ENCODE measurements at places on chromosomes 5 and 9.

GRCh38 chr5:56974241-56974640, 22.3 kb upstream of the MIER3 start:
- no peak for DNase-seq

GRCh38 chr5:148912146-148912545, 85.7 kb downstream of the ADRB2 start:
- no peak for DNase-seq

DNA sequence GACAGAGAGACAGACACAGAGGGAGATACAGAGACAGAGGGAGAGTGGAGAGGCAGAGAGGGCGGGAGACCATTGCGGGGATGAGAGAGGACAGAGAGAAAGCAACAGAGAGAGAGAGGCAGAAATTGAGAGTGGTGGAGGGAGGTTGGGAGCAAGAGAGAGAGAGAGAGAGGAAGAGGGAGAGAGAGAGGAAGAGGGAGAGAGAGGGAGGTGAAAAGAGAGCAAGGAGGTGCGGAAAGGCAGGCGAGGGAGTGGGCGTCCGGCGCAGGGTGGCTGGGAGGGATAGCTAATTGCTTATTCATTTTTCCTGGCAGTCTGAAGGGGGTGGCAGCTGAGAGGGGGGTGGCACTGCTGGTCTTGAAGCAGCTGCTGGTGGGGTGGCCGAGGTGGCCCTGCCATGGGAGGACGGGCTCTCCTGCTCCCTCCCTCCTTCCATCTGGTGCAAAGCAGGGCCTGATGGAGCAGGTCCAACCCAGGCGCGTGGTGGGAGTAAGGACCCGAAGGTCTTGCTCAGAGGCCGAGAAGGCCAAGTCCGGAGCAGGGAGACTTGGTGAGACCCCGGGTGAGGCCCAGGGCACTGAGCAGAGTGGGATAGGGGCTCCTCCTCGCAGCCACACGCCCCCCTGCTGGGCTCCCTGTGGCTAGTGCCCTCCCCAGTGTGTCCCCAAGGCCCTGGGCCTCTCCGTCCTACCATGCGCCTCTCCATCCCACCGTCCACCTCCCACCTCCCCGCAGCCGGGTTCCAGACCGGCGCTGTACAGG, 25.3 kb upstream of the RNU6ATAC start:
- no peak for DNase-seq

DNA sequence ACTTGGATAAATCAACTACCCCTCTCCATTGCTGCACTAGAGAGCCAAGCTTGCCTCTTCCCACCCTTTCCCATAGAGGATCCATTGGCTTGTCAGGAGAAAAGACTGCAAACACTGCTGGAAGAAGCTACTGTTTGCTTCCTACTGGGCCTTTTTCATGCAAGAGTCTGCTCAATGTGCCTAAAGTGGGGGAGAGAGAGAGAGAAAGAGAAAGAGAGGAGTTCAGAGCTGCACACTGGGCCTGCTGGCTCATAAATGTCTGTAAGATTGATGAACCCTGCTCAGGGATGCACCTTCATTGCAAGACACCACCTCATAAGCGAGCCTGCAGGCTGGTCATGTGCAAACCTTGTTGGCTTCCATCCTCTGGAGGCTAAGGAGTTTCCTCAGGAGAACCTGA, 269.4 kb downstream of the ZNF608 start:
- DNase-seq = no peak

DNA sequence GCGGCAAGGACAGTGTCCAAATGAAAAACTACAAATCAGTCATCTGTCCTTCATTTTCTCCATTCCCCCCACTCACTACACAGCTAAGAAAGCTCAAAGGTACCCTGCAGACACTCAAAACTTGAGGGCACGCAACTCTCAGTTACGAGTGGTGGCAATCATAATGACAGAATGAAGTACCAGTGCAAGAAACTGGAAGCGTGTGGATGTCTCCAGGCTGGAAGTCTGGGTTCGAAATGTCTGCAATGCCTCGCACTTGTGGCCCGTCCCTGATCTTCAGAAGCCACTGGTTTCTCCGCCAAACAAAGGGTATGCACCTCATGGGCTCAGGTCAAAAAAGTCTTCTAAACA, 597 bp upstream of the CENPH start:
- no peak for DNase-seq

GRCh38 chr5:18745988-18746615, 1111.8 kb downstream of the TAF11L14 start:
- peak; percentile 31 for DNase-seq

DNA sequence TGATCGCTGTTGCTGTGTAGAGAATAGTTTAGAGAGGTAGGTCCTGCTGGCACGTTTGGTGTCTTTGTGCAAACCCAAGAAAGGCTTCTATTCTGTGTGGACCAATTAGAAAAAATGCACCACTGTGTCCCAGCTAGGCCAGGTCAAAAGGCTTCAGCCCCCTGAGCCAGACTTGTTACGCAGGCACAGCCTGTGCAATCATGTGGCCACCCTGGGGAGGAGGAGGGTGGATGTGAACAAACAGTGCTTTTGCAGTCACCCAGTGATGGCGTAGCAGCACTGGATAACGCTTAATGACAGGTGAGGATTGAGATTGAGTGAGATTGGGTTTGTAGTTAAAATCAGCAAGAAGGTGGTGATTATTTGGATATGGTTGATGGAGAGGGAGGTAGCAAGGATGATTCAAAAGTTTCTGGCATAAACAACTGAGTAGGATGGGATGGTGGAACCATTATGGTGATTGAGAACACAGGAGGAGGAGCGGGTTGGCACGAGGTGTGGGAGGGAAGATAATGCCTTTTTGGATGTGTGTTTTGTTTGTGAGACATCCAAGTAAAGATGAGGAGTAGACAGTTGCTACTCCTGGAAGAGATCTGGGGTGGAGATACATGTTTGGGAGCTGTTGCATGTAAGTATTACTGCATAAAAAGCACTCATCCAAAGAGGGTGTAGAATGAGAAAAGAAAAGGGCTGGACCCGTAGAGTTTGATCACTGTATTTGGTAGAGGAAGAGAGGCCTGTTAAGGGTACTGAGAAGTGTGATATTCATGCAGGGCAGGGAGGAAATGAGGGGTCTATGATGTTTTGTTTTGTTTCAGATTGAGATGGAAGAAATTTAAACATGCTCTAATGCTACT, 6.7 kb downstream of the GCNT1 start:
- DNase-seq = no peak

DNA sequence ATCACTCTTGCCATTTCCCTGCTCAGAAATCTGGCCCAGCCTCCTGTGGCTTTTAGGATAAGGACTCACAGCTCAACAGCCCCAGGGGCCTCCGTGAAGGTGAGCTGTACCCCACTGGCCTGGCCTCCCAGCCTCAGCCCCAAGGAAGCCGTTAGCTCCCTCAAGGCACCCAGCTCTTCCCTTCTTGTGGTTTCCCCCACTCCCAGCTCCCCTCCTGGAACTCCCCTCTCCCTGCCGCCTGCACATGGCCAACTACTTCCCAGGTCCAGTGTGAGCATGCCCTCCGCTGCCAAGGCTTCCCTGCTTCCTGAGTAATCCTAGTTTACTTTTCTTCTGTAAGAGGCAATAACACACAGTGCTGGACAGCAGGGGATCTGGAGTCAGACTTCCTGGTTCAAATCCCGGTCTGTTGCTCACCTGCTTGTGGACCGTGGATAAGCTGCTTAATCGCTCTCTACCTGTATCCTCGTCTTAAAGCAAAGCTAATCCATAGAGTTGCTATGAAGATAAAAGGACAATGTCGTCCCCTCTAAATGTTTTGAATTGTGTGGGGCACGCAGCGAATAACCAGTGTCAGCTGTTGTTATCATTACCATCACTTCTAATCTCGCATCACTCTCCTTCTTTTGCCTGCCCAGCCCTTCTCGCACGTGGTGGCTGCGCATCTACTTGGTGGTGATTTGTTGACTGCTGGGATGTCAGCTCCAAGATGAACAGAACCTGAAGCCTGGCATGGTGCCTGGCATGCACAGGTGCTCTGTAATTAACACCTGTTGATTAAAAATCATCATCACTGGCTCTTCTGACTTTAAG, 86.6 kb downstream of the C5orf15 start:
- DNase-seq = no peak

- no peak for DNase-seq
These were observed 35.0 kb upstream of the HMHB1 start for GRCh38 chr5:143776951-143777350.

- no peak for DNase-seq
These were observed 9.1 kb upstream of the IRF1 start for GRCh38 chr5:132499440-132500243.

- peak; percentile 35 for DNase-seq
These were observed 40.4 kb upstream of the SYNPO start for GRCh38 chr5:150599917-150600511.

- DNase-seq = no peak
These were observed 226.9 kb downstream of the MAN2A1 start for GRCh38 chr5:109916481-109917153.

GRCh38 chr5:126808521-126808988, 31.6 kb downstream of the LMNB1 start:
- DNase-seq = no peak

DNA sequence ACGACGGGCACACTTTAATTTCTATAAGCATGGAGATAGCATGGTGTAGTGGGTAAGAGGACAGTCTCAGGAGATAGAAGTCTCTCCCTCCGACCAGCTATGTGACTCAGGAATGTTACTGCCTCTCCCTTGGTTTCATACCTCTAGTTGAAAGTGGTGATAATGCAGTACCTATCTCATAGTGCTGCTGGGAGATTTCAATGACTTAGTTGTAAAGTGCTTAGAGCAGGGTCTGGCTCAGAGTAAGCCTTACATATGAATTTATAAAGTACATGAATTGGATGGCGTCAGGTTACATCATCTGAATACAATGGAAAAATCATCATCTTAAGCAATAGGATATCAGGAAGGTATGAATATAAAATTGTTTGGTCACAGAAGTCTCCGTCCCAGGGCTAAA, 952.8 kb upstream of the EDIL3 start:
- no peak for DNase-seq

DNA sequence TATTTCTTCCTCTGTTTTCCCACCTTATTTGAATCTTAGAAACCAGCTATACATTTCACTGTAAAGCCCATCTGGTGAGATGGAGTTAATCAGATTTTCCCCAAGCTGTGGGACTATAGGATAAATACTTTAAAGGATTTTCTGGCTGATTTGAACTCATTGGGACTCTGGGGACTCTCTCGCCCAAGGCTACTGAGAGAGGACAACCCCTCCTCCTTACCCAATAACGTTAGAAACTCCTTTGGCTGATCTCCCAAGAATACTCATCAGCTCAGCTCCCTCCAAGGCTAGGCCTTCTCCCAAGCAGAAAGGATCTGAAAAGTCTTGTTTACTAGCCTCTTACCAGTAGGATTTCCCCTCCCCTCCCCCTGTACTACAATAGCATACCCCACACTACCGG, 1.5 kb upstream of the GLRA1 start:
- DNase-seq = no peak

GRCh38 chr5:110562191-110562590, 164.3 kb downstream of the TMEM232 start:
- DNase-seq = no peak

DNA sequence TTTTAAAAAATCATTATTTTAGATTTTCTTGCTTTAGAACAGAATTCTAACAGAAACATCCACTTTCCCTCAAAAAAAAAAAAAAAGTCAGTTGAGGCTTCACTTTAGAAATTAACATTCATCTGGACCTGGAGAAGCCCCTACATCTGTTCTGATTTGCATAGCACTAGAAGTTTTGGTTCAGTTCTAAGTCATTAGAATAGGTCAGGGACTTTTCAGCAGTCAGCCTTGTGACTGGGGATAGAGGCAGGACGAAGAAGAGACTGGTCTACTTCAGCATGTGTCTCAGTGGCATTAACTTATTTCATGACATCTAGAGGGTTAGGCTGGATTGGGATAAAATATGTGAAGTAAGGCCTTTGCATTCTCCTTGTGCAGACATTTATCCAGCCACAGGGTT, 215.8 kb upstream of the DAB2 start:
- no peak for DNase-seq

DNA sequence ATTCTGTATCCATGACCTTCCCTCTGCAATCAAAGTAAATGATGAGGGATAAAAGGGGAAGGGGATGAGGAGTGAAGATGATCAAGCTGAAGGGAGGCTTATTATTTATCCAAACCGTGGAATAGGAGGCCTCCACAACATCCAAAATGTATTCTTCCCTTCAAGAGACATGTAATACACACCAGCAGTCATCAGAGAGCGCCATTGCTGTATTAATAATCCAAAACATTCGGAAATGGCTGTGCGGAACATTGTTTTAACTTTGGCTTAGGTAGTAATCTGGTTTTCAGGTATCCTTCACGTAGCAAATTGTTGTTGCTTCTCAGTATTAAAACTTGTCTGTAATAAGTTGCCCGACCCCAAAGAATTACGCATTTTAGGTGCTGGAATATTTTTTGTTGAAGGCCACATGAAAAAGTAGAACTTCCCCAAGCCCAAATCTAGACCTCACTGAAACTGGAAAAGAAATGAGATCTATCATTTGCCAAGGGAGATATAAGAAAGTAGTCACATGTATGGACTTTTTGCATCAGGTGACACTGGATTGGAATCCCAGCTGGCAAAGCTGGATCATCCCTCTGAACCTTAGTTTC, 2.6 kb upstream of the BOD1 start:
- no peak for DNase-seq

DNA sequence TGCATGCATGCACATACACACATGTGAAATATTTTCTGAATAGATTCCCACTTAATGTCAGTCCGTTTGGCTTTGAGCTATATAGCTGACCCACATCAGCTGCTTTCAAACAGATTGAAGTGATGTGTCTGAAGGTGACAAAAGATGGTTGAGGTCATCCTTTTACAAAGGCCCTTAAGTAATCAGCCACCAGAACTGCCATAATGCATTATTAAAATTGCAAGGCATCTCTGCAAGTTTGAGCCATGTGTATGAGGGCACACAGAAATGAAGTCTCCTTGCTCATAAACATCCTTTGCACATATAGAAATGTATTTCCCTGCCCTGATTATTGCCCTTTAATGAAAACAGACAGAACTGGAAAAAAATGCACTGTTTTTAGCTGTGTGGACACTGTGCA, 1043.0 kb upstream of the C9orf72 start:
- DNase-seq = no peak

DNA sequence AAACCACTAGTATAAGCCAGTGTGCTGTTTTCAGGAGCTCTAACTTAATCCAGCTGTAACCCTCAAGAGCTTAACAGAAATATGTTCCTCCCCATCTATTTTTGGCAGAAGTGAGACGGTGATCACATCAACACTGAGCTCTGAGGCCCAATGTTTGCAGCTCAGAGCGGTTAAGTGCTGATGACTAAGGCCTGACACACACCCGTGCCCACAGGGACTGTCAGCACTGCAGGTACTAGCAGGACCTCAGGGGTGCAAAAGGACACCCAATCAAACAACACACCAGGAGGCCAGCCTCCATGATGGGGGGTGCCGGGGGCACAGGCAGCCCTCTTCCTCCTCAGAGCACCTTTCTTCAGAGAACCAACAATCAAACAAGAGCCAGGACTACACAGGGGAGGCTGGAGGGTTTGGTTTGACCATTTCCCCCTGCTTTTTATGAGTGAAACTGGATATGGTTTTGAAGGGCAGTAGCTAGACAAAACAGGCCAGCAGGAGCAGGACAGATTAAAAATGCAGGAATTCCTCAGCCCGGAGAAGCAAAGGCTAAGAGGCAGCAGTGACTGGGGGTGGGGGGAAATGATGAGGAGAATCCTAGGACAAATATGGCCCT, 61.3 kb downstream of the RAPGEF1 start:
- no peak for DNase-seq
